ENCODE measurements at places on chromosomes 1 and 21.
A peak's percentile ranks its signal among the peaks of the same experiment; 100 is the strongest.

- no peak for DNase-seq
These were observed 22.8 kb upstream of the RGS1 start for GRCh38 chr1:192552760-192553191.

DNA sequence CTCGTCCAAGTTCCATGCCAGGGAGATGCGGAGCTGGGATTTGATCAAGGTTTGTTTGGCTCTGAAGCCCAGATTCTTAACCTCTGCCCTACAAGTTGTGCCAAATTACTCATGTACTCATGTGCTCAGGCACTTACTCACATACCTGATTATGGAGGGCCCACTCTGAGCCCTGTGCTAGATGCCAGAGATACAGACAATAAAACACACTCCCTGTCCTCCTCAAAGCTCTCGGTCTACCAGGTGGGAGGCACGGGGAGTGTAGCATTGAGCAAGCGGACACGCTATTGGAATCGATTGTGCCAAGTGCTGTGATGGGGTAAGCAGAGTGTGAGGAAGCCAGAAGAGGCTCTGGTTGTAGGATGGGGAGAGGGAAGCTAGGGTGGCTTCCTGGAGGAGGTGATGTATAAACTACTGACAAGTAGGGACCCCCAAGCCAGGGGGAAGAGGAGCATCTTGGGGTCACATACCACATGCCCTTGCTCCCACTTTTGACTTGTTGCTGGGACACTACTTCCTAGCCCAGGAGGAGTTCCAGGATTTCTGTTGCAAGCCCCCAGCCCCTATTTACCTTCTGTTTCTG is 49.8 kb upstream of the IFNLR1 start:
- no peak for DNase-seq

DNA sequence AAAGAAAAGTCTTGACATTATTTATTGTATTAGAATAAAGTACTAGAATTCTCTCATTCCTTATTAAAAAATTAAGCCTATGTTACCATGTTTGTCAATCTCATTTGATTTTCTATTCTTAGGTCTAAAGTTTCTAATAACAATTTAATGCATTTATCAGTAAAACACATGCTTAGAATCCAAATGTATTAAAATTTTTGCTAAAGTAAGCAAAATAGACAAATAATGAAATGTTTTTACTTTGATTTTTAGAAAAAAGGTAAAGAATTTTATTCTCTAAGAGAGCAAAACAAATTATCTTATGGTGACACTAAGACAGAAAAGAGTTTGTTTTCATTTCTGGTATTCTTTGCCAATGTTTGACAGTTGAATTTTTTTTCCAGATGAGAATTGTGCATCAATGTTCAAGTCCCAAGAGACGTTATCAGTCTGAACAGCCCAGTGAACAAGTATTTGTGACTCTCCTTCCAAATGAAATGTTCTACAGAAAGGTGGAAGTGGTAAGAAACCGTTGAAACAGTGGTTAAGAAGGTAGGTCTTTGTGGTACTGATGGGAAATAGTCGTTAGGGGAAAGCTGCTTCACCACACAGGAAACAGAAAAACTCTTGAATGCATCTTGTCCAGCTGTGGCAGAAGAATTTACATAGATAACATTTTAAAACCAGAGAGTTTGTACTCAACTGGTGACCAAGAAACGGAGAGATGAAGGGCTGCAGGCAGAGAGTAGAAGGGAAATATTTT is 402.5 kb downstream of the PTPRC start:
- no peak for DNase-seq

- no peak for DNase-seq
These were observed 1.3 kb upstream of the GPATCH4 start for GRCh38 chr1:156602557-156602993.

- DNase-seq, result no peak
These were observed 328.8 kb downstream of the PLA2G4A start for GRCh38 chr1:187157552-187157951.

DNA sequence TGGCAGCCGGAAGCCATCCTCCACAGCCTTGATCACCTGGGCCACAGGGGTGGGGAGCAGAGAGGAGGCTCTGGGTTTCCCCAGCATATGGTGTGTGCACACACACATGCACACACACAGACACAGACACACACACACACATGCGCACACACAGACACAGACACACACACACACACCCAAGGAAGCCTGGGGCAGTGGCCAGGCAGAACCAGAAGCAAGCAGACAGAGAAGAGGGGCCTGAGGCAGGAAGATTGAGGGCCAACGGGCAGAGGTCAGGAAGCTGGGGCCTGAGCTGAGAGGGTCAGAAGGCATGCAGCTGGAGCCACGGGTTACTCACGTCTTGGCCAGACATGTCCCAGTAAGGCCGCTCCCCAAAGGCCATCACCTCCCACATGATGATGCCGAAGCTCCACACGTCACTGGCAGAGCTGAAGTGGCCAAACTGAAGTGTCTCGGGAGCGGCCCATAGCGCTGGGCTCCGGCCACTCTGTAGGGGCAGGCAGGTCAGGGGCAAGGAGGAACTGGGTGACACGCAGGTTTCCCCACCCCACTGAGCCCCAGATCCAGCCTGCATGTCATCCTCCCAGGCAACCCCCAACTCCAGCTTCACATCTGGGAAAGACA is 27.4 kb downstream of the CDCA8 start:
- DNase-seq, result no peak

GRCh38 chr21:45541221-45542039 is 810 bp downstream of the SLC19A1 start:
- peak; percentile 80 for DNase-seq

Measured in hepatic stellate cell (primary cell).